ENCODE measurements at places on chromosomes 6 and 20.

GRCh38 chr20:63628246-63628975 is 1.5 kb upstream of the GMEB2 start:
- no peak for DNase-seq

GRCh38 chr6:37088897-37089296 is 81.1 kb upstream of the PIM1 start:
- DNase-seq = no peak

DNA sequence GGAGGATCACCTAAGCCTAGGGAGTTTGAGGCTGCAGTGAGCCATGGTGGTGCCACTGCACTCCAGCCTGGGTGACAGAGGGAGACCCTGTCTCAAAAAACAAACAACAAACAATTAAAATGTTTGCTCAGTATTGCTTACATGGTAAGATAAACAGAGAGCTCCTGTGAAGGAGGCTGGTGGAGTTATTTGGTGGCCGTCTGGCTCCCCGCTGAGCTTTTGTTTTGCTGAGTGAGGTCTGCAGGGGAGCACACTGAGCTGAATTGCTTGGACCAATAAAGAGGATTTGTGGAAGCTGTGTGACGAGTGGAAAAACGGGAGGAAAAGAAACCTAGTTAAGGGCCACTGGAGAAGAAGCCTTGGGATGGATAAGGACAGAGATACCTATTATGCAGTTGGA is 41.1 kb upstream of the BMP6 start:
- DNase-seq = no peak

GRCh38 chr20:53870426-53871315 is 199.7 kb downstream of the BCAS1 start:
- DNase-seq = no peak

GRCh38 chr6:45789238-45789637 is 226.4 kb downstream of the CLIC5 start:
- DNase-seq = no peak

GRCh38 chr6:46715141-46715540 is 20.0 kb downstream of the PLA2G7 start:
- no peak for DNase-seq

DNA sequence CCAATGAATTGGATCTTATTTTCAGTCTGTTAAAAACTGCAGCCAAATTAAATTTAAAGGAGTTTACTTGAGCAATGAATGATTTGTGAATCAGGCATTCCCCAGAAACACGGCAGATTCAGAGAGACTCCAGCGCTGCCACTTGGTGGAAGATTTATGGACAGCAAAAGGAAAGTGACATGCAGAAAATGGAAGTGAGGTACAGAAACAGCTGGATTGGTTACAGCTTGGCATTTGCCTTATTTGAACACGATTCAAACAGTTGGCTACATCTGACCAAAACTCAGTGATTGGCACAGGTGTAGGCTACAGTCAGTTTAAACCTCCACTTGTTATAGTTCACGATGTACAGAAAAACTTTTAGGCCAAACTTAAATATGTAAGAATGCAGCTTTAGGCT is 257.6 kb upstream of the IMPG1 start:
- DNase-seq = no peak

- no peak for DNase-seq
Observed at GRCh38 chr6:164274493-164274892, 860.0 kb downstream of the QKI start.

GRCh38 chr6:1250489-1251197 is 61.3 kb upstream of the FOXQ1 start:
- no peak for DNase-seq

- no peak for DNase-seq
Observed at GRCh38 chr6:76043690-76044089, 28.8 kb downstream of the IMPG1 start.

DNA sequence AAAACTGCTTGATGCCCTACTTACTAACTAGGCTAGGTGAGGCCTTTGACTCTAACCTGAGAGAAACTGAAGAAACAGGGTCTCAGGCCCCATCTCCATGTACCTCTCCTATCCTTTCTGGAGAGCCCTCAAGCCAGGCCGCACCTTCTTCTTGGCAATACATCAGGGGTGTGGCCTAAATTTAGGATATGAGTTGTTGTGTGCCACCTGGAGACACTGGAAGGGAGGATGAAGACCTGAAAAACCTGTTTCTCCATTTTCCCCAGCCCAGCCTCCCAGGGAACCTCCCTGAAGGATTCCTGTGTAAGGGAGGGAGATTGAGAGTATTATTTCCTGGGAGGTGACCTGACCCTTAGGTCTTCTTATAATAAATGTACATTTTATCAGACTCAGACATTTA is 3.1 kb downstream of the LY6G6D start:
- no peak for DNase-seq

DNA sequence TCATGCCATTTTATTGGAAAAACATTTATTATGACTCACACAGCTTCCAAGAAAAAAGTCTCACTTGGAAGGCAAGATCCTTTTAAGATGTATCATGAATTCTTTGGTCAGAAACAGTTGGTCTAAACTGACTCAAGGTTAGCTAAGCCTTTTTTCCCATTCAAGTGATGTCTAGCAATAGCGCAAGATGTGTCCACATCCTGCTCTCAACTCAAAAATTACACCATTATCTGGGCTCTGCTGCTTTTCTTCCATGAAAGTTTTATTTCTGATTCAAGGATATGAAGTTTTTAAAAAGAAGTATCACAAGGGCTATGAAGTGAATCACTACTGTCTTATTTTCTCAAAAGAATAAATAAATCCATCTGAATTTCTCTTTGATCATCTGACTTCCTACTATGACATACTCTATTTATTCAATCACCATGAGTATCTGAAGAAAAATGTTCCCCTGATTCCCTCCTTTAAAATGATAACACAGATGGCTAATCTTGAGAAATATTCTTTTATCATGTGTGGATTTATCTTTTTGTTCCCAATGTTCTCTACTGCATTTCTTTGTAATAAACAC is 139.2 kb downstream of the AHI1 start:
- DNase-seq = no peak

DNA sequence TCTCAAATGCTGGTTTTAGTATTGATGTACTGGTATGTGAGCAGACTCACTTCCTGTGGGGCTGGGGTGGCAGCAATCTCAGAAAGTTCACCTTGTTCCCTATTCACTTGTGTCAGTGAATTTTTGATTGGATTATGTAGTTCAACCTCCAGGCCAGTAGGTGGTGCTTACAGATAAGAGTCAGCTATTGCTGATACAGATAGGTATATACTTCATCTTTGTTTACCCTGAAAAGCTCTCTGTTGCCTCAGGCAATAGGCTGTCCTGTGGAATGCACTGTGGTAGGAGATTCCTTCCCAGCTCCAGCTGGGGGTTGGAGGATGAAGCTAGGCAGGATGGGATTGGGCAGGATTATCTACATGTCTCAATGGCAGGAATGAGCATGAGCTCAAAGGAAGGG is 851.2 kb upstream of the EYS start:
- DNase-seq = no peak

DNA sequence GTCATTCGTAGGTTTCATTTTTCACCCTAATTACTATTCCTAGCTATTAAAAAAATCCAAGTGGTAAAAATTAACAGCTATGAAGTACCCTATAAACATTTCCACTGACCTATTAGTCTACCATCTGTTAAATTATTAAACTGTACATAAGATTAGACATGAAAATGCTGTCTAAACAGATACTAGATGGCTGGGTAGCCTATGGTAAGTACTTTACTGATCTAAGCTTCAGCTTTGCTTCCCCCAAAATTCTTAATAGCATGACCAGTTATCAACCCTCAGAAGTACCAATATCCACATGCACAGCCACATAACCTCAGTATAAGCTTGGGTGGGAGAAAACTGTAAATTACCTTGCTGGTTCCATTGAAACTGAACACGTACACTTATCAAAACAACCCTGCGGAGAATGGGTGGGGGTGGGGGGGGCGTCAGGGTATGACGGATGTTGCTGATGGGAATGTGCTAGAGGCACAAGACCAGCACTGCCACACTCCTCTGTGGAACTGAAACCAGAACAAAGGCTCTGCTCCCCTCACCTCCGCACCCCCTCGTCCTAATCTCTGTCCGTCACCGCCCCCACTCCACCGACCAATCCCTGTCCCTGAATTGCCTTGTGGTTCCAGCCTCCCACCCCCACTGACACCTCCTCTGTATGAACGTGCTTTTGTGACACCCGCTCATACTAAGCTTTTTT is 45.3 kb downstream of the B4GALT5 start:
- no peak for DNase-seq

- no peak for DNase-seq
Observed at GRCh38 chr6:83057705-83058321, 7.8 kb downstream of the UBE3D start.

GRCh38 chr6:13166916-13167315 is 161.4 kb downstream of the TBC1D7 start:
- no peak for DNase-seq

DNA sequence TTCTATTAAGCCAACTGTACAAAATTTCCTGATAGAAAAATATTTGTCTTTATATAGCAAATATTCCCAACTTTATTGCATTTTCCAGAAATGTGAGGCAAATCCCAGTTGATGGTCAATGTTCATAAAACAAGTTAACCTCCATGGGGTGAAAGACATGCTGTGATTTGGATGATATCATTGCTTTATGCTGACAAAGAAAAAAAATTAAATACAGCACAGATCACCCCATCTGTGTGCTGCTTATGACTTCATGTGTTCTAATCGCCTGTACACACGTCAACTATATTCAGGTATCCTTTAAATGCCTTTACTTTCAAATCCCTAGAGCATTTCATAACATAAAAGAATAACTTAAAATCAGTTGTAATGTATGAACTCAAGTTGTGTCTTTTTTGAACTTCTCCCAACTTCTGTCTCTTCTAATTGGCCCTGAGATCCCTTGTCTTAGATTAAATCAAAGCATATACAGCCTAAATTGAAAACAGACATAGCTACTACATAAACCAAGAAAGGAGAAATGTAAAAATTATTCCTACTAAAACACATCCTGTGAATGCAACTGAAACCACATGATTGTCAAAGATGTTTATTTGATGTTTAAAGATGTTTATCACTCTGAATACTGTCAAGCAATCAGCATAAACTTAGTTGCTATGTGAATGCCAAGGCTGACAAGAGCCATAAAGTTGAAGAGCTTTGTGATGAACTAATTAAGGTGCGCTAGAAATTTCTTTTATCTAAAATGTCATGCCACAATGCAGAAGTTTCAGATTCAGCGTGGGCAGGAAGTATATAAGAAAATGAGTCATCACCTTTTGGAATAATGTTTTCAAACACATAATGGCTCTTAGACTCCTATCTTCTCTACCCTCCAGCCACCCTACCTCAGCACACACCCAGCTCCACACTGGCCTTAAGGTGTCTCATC is 68.7 kb downstream of the FILIP1 start:
- no peak for DNase-seq
